ENCODE measurements at places on chromosomes 4 and X. TPM values are rescaled to one million over a fixed set of nuclear protein-coding genes. Genes with fewer than 3 reads are reported as not detected.

DNA sequence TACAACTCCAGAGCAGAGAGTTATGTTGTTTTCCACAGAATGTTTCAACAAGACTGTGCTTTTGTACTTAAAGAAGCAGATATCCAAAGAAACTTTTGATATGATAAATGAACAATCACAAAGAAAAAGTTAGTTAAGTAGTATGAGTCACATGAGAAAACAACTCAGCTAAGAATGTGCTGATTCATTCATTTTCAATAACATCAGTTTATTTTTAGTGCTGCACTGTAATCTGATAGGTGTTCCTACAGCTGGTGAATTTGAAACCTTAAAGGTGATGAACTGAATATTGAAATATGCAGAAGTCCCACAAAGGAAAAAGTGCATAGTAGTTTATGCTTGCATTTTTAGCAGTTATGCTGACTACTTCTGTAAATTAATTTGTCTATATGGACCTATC is 180.3 kb upstream of the TENM3 start:
- peak; percentile 69 for DNase-seq

DNA sequence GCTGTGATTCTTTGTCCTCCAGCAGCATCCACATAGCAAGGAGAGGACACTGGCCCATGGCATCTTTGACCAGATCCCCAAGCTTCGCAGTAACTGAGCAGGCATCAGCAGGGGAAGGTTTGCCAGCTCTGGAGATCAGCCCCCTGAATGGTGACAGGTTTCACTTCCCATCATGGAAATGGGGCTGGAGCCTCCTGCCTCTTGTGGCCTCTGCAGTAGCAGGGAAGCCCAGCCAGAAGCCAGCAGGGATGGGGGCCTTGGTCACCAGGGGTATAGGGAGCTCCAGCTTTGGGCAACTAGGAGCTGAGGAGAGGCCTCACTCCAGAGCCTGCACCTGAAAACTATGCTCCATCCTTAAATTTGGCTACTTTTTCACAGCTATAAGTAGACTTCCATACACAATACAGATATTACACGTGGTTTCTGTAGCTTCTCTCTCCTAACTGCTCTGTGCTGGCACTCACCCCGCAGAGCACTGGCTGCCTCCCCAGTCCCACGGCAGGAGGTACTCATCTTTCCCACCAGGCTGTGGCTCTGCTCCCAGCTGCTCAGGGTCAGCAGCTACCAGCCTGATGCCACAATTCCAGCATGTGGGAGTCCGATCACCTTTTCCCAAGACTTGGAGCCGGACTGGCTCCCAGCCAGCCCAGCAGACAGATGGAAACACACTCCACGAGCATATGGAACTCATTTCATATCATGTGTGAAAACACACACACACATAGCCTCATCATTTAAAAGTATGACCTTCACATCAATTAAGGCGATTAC is 2.8 kb downstream of the TMEM271 start:
- no peak for DNase-seq

Gene VCX3A
- total RNA-seq, result not detected

Gene SMIM43
- total RNA-seq, result 1.1 TPM

GRCh38 chr4:53478671-53479456 is 101.4 kb downstream of the FIP1L1 start:
- peak; percentile 95 for DNase-seq

DNA sequence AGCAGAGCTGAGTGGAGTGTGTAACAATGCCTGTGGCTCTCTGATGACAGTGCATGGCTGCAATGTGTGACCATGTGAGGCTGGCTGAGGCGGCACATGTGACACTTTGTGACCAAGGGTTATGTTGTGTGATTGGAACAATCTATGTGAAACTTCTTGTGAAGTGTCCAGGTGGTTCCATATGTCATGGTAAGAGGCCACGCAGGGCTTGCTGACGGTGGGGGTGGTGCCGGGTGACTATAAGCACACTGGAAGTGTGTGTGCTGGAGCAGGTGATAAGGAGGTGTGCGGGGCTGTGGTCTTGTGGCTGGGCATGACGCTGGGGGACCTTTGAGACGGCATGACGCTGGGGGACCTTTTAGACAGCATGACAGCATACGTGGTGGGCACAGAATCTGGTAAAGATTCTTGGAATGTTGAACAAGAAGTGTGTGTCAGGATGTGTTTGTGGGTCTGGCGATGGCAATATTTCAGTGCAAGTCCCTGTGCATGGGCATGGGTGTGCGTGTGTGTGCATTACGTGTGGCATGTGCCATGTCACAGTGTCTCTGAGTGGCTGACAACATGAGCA is 7.4 kb upstream of the HDAC6 start:
- no peak for DNase-seq

DNA sequence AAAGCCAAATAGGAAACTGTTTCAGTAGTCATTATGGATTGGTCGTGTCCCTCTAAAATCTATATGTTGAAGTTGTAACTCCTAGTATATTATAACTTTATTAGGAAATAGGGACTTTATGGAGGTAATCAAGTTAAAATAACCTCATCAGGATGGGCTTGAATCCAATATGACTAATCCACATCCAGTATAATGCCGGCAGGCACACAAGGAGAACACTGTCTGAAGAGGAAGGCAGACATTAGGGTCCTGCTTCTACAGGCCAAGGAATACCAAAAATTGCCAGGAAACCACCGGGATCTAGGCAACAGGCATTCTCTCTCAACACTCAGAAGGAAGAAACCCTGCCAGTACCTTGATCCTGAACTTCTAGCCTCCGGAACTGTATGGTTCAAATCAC is 130.3 kb downstream of the ATP10D start:
- peak; percentile 23 for DNase-seq

GRCh38 chrX:39145859-39146258 is 344.6 kb downstream of the MID1IP1 start:
- no peak for DNase-seq

DNA sequence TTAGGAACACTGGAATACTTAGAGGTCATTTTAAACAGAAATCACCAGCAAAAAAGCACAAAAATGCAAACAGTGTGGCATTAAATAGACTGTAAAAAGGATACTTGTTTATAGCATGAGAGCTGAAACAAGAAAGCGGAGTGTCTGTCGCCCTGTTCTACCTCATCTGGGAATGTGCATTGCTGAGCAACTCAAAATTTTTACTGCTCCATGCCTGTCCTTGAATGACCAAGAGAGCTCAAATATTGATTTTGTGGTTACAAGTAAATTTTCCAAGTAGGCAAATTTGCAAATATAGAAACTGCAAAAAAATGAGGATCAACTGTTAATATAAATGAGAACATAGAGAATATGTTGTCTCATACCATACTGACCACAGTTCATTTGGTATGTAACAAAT is 25.5 kb downstream of the AP1AR start:
- no peak for DNase-seq
